ENCODE measurements at places on chromosomes 6 and 20.

DNA sequence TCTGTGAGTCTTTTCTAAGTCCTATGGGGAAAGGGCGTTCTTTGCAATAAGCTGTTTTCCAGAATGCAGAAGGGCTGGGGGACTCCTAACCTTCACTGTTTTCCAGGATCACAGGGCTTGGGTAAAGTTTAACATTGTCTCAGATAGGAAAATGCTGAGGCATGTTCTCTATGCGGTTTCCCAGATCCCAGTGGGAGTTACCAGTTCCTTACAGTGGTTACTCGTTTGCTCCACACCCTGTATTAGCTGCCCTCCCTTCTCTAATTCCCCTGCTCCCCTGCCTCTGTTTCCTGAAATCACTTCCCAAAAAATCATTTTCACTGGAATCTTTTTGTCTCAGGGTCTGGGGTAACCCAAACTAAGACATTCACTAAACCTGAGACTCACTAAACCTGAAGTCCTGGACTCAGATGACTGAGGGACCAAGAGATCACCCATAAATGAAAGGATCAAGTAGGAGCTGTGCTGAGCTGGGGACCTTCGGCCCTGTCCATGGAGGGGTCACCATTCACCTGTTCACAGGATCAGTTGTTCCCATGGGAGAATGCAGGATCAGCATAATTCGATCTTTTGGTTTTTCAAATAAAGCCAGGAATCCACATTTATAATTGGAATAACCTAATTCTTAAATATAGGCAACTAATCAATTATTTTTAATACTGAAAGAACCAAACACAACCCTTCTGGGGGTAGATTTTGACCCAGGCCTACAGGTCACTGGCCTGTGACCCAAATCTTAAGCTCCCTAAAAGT is 76.2 kb downstream of the ISM1 start:
- ATAC-seq, result no peak

DNA sequence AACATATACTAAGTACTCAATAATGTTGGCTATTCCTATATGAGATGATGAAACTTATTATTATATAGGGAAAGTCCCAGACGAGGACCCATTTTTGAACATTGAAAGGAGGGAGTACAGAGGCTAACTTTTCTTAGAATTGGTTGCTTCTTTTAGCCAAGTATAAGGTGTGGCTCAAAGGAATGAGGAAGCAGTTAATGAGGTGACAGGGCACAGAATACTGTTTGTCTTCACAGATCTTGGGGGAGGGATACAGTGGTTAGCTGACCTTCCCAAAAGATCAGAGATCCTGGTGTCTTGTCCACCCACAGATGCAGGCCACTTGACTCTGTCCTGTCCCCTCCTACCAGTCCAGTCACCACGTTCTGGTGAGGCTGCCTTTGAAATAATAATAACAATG is 67.8 kb upstream of the EPB41L1 start:
- ATAC-seq, result no peak

- no peak for ATAC-seq
These were observed 21.1 kb downstream of the FBXO9 start for GRCh38 chr6:53086302-53086701.

DNA sequence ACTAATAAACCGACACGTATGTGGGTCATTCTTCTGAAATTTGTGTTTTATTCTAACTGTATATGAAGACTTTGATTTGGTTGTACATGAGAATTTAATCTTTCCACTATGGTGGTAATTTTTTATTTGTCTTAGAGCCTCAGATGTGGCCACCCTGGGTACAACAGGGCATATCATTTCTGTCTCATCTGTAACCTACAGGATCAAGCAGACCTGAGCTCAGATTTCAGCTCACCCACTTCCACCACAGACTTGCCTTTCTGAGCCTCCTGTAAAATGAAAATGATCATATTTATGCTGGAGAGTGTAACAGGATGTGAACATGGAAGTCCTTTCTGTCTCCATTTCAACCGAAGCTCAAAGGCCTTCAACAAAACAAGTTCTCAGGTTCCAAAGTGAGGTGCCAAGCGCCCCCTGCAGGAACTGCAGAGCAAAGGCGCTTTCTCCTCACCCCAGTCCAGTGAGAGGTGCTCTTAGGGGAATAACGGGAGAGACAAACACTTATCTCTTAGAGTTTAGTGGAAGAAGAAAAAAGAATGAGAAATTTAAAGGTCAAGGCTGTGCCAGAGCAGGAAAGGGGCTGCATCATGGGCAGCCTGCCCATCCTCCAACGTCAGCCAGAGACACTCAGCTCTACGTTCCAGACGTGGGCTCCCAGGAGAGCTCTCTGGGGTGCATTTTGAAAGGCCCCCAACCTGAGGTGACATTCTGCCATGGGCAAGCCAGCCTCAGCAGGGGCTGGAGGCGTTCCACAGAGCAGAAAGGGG is 23.0 kb upstream of the CD24 start:
- no peak for ATAC-seq

DNA sequence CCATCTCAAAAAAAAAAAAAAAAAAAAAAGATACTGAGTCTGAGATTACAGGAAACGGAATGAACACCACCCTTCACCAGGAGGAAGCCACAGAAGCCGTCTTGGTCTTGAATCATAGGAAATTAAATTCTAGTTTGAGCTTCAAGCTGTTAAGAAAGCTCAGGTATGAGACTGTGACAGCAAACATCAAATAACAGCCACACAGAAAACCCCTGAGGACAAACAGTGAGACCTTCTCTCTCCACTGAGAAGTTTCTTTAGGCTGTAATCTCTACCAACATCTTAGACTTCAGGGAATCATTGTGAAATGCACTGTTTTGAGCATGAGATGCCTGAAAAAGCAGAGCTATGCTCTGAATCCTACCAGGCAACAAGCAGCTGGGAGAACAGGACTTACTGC is 30.8 kb downstream of the PDE10A start:
- ATAC-seq, result no peak

GRCh38 chr6:118740372-118740771 is 89.0 kb upstream of the CEP85L start:
- ATAC-seq, result no peak
